ENCODE measurements at places on chromosomes 13 and 19.

GRCh38 chr13:85853901-85854663 lies 54.9 kb upstream of the SLITRK6 start:
- no peak for DNase-seq

GRCh38 chr19:5128251-5128935 lies 159.5 kb downstream of the KDM4B start:
- no peak for DNase-seq

DNA sequence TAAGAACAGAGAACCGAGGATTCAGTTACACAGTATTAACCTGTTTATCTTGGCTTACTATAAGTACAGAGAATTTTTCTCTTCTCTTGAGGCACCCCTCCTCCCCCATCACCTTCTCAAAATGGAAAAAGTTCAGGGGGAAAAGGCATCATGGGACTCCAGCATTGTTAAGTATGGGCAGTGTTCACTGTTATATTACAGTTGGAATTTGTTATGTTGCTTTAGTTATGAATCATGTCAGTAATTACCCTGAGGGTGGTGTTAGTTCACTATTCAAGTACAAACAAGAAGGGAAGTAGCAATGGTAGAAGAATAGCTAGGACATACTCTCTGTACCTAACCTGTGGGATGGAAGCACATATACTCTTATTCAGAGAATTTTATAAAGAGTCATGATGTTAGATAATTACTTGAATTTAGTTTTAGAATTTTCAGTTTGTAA lies 12.0 kb downstream of the LPAR6 start:
- DNase-seq: no peak

- DNase-seq: no peak
These were observed 30.3 kb downstream of the ADPRHL1 start for GRCh38 chr13:113422807-113423519.

DNA sequence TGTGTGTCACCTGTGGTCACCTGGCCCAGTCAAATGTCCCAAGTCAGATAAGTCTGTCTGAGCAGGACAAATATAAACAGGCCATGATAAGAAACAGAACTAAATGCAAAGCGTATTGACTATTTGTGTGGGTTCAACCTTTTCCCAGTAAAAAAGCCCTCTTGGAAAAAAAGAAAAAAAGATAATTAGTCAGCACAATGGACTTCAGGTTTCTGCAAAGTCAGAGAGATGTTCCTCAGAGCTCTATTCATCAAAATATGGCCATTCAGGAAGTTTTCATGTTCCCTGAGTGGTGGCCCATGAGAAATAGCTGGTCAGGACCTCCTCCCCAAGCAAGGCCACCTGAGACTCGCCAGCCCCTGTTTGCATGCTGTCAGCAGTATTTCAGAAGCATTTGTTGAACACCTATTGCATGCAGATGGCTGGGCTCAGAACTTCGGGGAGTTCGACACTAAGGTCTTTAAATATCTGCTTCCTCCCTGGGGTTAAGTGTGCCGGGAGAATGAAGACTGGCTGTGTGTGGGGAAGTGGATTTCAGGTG lies 2.7 kb downstream of the FFAR3 start:
- no peak for DNase-seq

DNA sequence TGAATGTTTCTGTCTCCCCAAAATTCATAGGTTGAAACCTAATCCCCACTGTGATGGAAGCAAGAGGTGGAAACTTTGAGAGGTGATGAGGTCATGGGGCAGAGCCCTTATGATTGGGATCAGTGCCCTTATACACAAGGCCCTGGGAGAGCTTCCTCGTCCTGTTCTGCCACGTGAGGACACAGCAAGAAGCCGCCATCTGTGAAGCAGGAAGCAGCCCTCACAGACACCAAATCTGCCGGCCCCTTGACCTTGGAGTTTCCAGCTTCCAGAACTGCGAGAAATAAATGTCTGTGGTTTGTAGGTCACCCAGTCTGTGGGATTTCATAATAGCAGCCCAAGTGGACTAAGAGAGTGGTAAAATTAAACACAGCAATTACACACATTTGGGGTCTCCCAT lies 737.4 kb downstream of the UQCRFS1 start:
- no peak for DNase-seq

GRCh38 chr13:110458594-110459365 lies 102.7 kb downstream of the RAB20 start:
- DNase-seq: no peak

DNA sequence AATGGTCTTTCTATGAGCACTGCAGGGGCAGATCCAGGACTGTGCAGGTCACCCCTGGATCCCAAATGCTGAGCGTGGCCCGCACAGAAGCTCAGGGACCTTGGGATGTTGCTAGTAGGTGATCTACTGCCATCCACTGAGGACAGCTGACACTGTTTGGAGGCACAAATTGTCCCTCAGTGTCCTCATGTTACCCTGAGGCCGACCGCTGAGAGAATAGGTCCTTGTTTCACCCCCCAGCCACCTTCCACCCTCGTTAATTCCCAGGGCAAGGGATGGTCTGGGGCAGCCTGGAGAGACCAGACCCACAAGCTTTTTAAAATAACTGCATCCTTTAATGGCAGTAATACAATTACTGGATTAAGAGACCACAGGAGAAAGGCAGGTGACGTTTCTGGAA lies 15.4 kb upstream of the TMEM160 start:
- no peak for DNase-seq

DNA sequence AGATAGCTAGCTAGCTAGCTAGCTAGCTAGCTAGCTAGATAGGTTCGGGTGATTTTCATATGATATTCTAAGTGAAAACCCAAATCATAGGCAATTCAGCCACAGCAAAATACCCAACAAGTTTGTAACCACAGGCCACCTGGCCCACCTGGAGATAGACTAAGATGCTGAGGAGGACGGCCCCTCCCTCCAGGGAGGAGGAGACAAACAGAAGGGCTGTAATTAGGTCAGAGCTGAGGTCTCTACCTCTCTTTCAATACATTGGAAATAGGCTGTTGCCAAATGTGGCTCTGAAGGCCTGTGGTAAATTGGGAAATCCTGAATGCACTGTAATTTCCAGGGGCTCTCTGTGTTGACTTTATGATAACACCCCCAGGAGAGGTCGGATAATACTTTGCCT lies 382.2 kb downstream of the FGF9 start:
- no peak for DNase-seq

DNA sequence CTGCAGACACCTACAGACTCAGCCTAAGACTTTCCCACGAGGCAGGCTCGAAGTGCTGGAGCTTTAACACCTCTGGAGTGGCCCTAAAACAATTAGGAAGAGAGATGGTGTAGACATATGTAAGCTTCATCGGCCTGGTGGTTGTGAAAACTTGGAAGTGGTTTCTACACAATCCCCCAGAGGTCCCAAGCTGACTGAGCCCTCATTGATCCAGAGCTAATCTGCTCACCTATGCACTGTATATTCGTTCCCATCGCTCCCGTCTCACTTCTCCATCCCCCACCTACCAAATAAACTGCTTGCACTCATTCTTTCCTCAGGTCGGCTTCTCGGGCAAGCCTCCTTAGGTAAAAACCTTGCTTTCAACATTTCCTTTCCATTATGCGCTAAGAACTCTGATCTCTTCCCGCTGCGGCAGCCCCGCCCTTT lies 767 bp upstream of the ZNF793 start:
- DNase-seq: no peak

- no peak for DNase-seq
These were observed 37.4 kb downstream of the COG6 start for GRCh38 chr13:39692660-39693438.

- no peak for DNase-seq
These were observed 8.2 kb downstream of the YIPF2 start for GRCh38 chr19:10920288-10920655.

- DNase-seq: no peak
These were observed 28.6 kb downstream of the NAXD start for GRCh38 chr13:110643768-110644421.

GRCh38 chr19:42253245-42254088 lies 1.5 kb downstream of the ERF start:
- peak; percentile 39 for DNase-seq

- no peak for DNase-seq
These were observed 18.7 kb upstream of the SERP2 start for GRCh38 chr13:44354884-44355283.

DNA sequence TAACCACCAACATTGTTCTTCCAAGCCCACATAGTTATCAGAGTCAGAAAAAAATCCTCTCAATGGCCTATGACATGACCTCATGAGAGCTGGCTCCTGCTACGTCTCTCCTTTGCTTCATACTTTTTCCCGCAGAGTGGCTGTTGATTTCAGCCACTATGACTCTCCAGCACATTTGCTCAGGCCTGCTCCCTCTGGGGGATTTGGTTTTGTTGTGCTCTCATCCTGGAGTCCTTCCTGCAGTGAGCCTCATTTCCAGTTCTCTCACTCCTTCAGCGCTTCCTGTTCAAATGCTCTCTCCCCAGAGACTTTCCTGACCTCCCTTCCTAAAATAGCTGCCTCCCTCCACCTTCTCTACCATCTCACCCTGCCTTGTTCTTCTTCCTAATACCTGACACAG lies 72.0 kb upstream of the USP29 start:
- DNase-seq: no peak

DNA sequence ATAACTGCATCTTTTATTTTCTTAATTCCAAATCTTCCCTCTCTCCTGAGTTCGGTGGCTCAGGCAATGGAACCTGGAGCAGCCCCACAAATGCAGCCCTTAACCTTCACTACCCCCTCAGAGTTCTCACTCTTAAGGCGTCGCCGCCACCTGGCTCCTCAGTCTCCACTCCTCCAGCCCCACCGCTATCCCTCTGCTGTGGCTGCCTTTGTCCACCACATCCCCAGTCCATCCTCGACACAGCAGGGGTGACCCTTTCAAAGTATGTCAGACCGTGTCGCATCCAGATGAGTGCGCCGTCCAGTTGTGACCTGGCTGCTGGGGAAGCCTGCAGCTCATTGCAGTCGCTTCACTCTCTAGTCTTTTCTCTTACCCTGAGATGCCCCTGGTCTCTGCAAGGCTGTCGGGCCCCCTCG lies 1.0 kb downstream of the SPPL2B start:
- DNase-seq: no peak

- DNase-seq: no peak
These were observed 9.3 kb downstream of the ZNF780A start for GRCh38 chr19:40081411-40081810.

DNA sequence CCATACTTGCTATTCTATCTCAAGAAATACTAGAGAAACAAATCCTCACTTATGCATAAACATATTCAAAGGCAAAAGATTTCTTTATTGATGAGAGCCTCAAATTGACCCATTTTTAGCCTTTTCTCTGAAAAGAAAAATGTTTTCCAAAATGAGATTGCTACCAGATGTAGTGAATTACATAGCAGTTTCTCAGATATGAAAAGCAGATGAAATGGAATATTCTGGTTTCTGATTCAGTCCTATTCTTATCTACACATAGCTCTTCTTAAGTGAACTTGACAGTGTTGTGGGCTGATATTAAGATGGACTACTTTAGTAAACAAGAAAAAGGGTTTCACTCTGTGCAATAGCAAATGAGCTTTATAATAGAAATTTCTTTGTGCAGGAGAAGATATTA lies 183.5 kb downstream of the DNAJC15 start:
- no peak for DNase-seq

DNA sequence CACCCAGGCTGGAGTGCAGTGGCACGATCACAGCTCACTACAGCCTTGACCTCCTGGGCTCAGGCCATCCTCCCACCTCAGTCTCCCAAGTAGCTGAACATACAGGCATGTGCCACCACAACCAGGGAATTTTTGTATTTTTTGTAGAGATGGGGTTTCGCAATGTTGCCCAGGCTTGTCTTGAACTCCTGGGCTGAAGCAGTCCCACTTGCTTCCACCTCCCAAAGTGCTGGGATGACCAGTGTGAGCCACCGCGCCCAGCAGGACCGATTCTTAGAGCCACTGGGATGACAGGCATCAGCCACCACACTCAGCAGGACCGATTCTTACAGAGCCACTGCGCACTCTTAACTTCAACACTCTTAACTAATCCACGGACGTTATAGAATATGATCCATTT lies 54.9 kb upstream of the RANBP3 start:
- DNase-seq: no peak
